M059J (cell line): ENCODE measurements at places on chromosomes 2 and 18.

- no peak for DNase-seq
Measured at GRCh38 chr18:56639104-56639381, 651 bp upstream of the TXNL1 start.

DNA sequence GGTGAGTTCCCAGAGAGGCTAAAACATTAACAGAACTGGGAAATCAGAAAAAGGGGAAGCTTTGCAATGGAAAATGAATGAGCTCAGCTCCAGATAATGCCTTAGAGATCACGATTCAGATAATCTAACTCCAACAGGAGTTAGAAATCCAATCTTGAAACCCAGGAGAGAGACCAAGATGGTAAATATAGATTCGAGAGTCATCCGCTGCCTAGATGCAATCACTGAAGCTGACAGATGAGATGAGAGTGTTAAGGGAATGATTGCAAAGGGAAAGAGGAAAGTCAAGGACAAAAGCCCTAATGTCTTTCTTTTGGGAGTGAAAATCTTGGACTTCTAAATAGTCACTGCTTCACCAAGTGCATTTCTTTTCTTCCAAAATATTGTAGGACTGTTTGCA, 722.0 kb downstream of the EPHA4 start:
- no peak for DNase-seq

DNA sequence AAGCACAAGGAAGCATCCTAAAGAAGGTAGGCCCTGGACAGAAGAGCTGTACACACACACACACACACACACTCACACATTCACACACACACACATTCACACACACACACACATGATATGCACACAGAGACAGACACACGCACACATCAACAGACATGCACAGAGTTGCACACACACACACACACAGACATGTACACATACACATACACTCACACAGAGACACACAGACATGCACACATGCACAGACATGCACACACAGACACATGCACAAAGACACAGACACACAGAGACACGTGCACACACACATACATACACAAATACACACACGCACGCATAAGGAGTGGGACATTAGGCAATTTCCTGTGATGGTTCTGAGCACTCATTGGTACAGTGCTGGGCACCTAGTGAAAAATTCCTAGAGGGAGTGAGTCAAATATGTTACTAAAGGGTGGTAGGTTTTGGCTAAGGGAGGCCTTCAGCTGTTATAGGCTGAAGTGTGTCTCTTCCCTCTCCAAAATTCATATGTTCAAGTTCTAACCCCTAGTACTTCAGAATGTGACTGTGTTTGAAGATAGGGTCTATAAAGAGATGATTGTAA, 26.4 kb downstream of the THNSL2 start:
- DNase-seq, result no peak

DNA sequence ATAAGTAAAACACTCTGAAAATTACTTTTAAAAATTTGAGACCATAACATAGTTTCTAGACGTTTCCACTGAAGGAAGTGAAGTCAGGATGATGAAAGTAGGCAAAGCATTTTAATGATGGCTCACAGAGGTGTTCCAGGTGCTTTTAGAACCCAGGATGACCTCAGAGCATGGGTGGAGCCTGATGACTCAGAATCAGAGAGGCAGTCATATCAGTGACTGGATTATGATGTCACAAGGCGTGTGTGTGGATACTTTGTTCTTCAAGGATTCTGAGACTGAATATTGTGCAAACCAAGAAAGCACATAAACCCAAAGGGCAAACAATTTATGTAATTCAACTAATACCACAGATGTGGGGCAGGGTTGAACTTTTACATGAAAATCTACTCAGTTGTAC, 208.0 kb upstream of the FBXO11 start:
- peak; percentile 65 for DNase-seq

GRCh38 chr2:191946471-191947182, 99.7 kb upstream of the CAVIN2 start:
- no peak for DNase-seq

GRCh38 chr18:61896118-61896517, 3.3 kb upstream of the RNF152 start:
- no peak for DNase-seq

DNA sequence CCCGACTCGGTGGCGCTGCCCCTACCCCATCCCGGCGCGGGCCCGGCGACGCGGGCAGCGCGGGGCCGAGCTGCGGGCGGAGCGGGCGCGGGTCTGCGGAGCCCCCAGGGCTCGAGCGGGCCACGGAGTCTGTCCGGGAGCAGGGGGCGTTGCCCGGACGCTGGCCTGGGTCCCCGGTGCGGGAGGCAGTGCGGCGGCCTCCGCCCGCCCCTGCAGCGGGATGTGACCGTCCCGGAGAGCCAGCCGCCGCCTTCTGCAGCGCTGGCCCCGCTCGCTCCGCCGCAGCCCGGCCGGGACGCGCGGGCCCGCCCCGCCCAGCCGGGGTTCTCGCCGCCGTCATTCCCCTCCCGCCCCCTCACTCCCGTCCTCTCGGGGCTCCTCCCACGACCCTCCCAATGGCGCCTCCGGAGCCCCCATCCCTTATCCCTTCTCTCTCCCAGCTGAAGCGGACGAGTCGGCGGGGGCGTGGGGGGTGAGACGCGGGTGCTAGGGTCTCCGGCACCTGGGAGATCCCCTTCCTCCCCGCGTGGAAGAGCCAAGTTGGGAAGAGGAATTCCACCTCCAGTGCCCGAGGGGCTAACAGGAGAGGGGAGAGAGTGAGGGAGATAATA, at the start of gene FNDC4:
Gene FNDC4, minus strand, starts transcription at position 257 of the 611 bp plus-strand sequence. CDS start 521 bp downstream, outside the sequence.
- DNase-seq, result no peak

GRCh38 chr2:3377279-3377611, 373 bp downstream of the EIPR1 start:
- peak; percentile 58 for DNase-seq

DNA sequence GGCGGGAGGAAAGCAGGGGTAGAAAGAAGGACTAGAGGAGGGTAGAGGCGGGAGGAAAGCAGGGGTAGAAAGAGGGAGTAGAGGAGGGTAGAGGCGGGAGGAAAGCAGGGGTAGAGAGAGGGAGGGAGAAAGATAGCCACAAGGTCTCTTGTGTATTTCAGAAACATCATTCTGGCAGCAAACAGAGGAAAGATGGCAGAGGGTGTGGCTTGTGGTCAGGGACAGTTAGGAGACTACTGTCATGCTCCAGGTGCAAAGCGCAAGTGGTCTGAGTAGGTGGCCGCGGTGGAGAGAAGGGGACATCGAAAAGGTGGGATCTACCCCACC, 82.4 kb upstream of the TAF1B start:
- DNase-seq, result no peak

- DNase-seq, result no peak
Measured at GRCh38 chr18:54086046-54086802, 138.2 kb downstream of the MBD2 start.

DNA sequence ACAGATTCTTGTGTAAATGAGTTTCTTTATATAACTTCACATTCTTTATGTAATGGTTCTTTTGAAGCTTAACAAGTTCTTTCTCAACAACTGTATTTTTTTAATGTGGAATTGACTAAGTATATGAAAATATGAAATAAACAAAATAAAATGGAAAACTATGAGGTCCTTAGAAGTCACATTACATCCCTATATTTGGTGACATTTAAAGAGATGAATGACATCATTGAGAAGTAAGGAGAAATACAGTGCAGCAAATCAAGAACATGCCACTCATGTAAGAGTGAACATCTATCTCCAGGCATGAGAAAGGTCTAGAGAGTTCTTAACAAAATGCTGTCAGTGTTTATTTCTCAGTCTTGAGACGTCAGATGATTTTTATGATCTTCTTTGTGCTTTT, 39.0 kb upstream of the AAK1 start:
- DNase-seq, result no peak

GRCh38 chr2:241413929-241414580, 58.0 kb downstream of the FARP2 start:
- peak; percentile 4 for DNase-seq

GRCh38 chr2:38742797-38743559, 8.2 kb downstream of the SRSF7 start:
- no peak for DNase-seq

DNA sequence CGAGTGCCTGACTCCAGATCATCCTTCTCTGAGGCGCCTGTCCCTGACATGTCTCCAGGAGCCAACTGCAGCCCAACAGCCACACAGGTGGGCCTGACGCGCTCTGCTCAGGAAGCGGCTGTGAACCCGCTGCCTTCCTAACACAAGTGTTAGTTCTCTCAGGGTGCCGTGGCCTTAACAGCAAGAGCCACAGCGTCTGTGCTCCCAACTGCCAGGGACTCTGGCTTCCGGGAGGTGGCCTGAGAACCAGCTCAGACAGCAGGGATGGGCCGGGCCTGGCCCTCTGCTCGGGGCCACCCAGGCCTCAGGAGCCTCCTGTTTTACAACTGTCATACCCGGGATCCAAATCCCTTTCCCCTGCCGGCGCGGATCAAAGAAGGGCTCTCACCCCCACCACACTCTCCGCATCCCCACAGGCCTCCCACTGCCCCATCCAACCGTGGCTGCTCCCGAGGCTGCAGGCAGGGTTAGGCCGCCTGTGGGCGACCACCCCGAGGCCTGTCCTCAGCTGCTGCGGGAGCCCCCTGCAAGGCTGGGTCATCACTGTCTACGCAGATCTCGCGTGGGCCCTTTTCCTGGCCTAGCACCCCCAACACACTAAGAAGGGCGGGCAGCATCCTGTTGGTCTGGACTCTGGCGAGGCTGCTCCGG, 114.2 kb upstream of the ZNF236 start:
- DNase-seq, result no peak

DNA sequence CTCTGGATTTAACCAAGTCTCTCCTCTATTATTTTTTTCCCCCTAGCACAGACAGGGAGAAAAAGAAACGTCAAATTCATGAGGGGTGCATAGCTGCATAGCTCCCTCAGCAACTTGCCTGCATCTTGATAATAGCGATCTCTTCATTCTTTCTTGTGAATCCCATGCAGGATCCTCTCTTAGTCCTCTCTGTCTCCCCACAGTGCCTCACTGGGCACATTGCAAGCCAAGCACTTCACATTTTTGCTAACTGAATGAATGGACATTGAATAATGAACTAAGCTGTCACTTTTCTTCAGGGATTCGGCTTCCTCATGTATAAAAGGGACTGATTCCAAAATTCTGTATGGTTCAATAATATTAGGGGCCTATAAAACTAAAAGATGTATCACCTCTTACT, 2.9 kb upstream of the EPB41L3 start:
- peak; percentile 15 for DNase-seq

- DNase-seq, result peak; percentile 19
Measured at GRCh38 chr18:11689669-11690565, 853 bp downstream of the GNAL start.

- no peak for DNase-seq
Measured at GRCh38 chr2:5464657-5465056, 227.5 kb upstream of the SOX11 start.

DNA sequence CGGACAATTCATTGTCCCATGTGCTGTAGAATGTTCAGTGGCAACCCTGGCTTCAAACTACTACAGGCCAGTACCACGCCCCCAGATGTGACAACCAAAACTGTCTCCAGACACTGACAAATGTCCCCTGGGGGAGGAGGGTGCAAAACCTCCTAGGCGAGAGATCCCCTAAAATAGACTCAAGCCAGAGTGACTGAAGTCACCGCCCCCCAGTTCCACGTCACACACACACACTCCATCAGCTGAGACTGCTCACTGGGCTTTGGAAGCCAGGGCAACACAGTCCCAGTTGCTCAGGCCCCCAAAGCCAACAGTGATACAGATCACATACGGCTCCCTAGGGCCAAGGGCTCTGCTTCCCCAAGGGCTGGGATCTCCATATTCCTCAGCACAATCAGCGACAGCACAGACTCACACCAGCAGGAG, 19.1 kb downstream of the HDAC4 start:
- DNase-seq, result no peak

- no peak for DNase-seq
Measured at GRCh38 chr18:70956554-70956953, 667.7 kb downstream of the SOCS6 start.

GRCh38 chr2:3248754-3249475, 128.7 kb downstream of the EIPR1 start:
- no peak for DNase-seq

- DNase-seq, result no peak
Measured at GRCh38 chr2:123816203-123816602, 208.9 kb upstream of the CNTNAP5 start.

DNA sequence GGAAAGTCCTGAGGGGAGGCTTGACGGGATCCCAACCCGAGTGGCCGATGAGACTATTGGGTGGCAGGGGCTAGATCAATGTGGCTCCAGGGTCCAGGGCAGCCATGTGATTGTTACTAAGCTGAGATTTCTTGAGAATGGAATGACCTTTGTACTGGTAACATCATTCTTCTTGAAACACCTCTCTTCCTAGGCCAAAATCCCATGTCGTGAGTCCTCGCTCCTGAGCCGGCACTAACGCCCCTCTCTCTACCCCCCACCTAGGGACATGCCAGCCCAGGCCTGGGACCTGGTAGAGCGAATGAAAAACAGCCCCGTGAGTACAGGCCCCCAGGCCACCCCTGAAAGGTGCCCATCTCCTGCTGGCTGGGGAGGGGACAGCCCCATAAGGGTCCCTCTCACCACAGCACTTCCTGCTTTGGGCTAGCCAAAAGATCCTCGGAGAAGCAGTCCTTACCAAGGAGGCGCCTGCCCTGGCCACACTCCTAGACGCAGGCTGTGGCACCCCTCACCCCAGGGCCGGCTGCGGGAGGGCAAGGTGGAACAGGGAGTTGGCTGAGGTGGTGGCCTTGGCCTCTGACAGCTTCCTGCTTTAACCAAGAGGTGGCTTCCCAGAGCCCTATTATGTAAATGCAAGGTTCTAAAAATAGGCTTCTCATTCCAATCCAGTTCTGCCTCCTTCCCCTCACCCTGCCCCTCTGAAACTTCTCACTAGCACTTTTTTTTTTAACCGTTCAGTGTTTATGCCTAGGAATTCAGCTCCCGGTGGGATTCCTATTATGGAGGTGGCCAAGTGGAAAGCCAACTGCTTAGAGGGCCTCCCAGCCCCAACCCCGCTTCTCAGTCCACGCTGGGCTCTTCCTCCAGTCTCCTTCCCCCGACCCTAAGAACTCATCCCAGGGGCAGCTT, 126.6 kb upstream of the PPP1CB start:
- DNase-seq, result peak; percentile 75

GRCh38 chr2:219230059-219230540, 494 bp downstream of the ANKZF1 start:
- DNase-seq, result peak; percentile 81

GRCh38 chr18:47846431-47846830, 84.0 kb downstream of the SMAD2 start:
- no peak for DNase-seq

DNA sequence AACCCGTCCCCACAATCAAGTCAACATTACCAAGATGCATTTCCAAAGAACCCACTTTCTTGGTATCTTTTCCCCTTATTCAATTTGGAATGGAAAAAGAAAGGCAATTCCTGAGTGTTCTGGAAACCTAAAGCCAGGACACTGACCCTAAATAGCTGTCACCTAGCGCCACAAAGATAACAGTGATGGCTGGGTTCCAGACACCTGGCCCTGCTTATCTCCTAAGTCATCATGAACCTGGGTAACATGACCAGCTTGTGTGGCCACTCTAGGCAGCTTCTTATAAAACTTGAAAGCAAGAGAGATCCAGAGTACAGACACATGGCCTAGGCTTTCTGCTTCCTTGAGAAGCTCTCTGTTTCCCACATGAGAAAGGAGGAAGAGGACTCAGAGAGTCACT, 95.4 kb downstream of the BOD1L2 start:
- DNase-seq, result no peak

- no peak for DNase-seq
Measured at GRCh38 chr18:60872434-60872833, 460.8 kb upstream of the CDH20 start.
